ENCODE measurements at places on chromosomes 5 and 9. TPM values are rescaled to one million over a fixed set of nuclear protein-coding genes. Genes with fewer than 3 reads are reported as not detected.

DNA sequence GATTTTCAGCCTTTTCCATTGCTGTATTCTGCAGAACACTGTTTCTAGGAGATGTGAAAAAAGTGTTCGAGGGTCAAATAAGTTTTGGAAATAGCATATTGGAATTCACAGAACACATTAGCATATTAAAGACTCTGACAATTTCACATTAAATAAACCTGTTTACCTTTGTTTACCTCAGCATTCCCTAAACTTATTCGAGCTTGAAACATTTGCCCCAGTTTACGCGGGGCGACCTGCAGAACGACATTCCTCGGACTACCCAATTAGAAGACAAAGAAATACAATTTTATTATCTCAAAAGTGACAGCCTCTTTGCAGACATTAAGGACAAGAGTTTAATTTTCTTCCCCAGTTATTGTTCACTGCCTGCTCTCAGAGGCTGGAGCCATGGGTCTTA is 110.3 kb upstream of the NFIB start:
- DNase-seq, result no peak

The SLC45A2 gene
- polyA plus RNA-seq, result 0.12 TPM

The SMIM33 gene
- not detected for polyA plus RNA-seq

DNA sequence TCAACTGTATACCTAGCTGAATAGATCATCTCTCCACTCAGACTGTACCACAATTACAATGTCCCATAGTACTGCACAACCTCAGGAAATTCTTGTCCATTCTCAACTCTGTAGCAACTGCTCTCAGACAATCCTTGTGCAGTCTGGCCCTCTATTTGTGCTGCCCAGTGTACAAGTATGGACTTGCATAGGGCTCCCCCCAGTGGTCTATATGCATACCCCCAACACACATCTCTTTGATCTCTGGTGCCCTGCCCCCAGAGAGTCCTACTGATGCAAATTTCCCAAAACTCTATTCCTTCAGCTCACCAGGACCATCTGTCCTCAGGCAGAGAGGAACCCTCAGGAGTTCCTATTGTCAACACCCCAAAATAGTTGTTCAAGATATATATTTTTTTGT is 205.3 kb downstream of the SLCO4C1 start:
- DNase-seq, result peak; percentile 58

The TCERG1 gene
- 93.1 TPM for polyA plus RNA-seq

DNA sequence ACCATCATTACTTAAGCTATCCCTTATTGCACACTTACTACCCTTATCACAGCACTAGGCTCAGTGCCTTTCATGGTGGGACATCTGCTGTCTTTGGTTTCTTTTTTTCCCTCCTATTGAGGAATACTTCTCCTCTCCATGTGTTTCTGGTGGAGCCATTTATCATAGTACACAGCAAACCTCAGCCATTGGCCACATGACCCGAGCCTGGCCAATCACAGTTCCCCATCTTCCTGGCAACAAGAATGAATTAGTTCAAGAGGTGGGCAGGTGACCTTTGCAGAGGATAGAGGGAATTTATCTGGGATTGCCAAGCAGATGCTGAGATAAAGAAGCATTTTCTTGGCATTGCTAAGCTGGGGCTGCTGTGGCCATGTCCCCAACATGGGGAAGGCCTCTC is 101.1 kb upstream of the ZNF618 start:
- no peak for DNase-seq

The PDGFRB gene
- 18.6 TPM for polyA plus RNA-seq

The KIF4B gene
- 0.01 TPM for polyA plus RNA-seq

GRCh38 chr5:57841676-57842363 is 359.2 kb upstream of the ACTBL2 start:
- no peak for DNase-seq

The SERF1A gene
- polyA plus RNA-seq, result 14.6 TPM

The LCN15 gene
- 14.0 TPM for polyA plus RNA-seq

- no peak for DNase-seq
Measured at GRCh38 chr5:42001673-42002072, 76.6 kb downstream of the FBXO4 start.

The C9orf50 gene
- polyA plus RNA-seq, result 0.33 TPM

DNA sequence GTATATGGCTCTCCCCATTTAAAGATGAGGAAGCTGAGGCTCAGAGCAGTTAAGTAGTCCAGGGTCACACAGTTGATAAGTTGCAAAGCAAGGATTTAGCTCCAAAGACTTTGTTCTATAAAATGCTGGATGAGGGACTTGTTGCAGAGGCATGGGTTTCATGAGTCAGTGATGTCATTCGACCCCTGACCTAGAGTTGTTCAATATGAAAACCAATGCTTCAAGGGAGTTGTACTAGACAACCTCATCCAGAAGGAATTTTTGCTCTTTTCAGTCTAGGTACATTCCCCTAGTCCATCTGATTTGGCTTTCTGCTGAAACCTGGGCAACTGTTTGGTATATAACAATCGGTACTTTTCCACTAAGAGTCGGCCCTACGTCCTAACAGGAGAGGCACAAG is 550.4 kb downstream of the EBF1 start:
- DNase-seq, result no peak

- DNase-seq, result no peak
Measured at GRCh38 chr9:32500768-32501167, 25.2 kb downstream of the RIGI start.

The GRXCR2 gene
- polyA plus RNA-seq, result 0.03 TPM

- DNase-seq, result no peak
Measured at GRCh38 chr9:19913151-19913550, 124.3 kb upstream of the SLC24A2 start.

DNA sequence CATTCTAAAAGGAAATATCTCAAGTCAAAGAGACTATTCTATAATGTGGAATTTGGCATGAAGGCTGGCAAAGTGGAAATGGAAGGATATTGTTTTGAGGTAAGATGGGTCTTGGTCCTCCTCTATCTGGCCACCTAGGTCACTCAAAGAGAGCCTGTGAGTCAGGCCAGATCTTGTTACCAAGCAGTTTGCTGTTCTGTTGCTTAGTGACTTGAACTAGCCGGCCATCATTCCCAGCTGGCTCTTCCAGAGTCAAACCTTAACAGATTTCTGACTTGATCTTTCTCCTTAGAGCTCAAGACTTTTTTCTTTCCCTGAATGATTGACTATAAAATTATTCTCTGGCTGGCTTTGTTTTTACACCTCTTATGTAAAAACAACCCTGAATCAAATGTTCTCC is 136.1 kb downstream of the PDE4D start:
- DNase-seq, result no peak

All from large intestine (tissue), 12 donors.